ENCODE measurements at places on chromosomes 12 and 14. TPM values are rescaled to one million over a fixed set of nuclear protein-coding genes. Genes with fewer than 3 reads are reported as not detected.

The TM9SF1 gene
- 34.0 TPM for total RNA-seq

The NCAPD2 gene
- total RNA-seq = 97.5 TPM

The TSHR gene
- total RNA-seq = not detected

GRCh38 chr14:56846970-56847930, 37.0 kb upstream of the OTX2 start:
- no peak for DNase-seq

DNA sequence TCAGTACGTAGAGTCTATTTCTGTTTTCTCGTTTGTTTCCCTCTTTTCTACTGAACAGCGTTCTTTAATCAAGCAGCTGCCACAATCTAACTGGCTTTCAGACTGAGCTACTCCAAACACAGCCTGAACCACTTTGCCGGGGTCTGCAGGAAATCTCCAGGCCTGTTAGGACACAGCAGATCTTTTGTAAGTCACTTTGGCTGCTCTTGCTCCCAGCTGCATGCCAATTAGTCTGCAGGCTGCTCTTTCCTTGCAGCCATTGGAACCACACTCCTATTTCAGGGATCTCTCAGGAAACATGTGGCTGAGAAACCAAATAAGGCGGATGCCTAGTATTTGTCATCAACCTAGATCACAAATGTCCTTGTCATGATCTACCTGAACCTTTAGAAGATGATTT, 73.6 kb downstream of the TMTC1 start:
- DNase-seq = no peak

GRCh38 chr12:121776190-121777098, 17.0 kb downstream of the RHOF start:
- DNase-seq = peak; percentile 86

DNA sequence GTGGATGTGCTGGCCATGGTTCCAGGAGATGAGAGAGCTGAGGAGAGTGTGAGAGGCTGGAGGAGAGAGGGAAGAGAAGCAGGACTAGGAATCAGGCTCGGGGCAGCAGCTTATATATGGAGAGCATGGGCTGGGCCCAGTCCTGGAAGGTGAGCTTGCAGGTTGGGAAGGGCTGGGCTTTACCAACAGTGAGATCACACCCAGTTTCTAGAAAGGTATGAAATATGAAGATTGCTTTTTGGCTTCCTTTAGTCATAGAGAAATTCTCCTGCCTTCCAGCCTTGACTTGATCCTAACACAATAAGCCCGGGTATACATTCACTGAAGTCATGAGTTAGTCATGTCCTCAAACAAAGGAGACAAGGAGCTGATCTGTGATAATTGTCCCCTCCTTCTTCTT, at the start of gene KRT6A:
Gene KRT6A (minus strand): TSS at position 86 of the 400 bp plus-strand sequence. CDS start 69 bp downstream, at position 17.
- DNase-seq = no peak

DNA sequence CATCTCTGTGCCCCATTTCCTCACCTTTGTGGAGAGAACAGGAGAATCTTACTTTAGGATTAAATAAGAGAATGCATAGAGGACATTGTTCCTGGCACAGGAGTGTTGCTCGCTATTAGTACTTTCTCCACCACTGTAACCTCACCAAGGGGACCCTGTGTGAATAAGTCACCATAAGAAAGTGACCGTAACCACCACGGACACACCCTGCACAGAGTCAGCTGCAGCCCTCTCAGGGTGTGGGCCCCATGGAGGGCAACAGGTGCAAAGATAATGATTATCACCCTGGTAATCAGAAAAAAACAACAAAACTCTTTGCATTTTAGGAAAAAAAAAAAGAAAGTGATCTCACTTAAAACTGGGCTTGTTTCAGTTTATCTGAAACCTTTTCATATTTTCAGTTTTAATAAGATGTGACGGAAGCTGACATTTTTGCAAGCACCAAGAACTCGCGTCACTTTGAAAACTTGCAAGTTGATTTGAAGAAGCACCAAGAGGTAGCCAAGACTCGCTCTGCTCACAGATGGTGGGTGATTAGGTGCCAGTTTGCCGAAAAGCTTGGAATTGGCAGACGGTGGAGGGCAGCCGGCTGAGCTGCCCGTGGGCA, 87.0 kb upstream of the VRK1 start:
- DNase-seq = no peak

The FRS2 gene
- 13.1 TPM for total RNA-seq

The DPF3 gene
- 0.62 TPM for total RNA-seq

- no peak for DNase-seq
Measured at GRCh38 chr14:23240661-23241060, 2.9 kb downstream of the RNF212B start.

Data from CD8-positive, alpha-beta memory T cell (primary cell).